Activated CD4-positive, alpha-beta T cell treated with anti-CD3 and anti-CD28 coated beads for 1 hour (primary cell): ENCODE measurements at places on chromosomes 4 and X.

- DNase-seq, result no peak
Measured at GRCh38 chrX:132292793-132293192, 73.5 kb upstream of the RAP2C start.

- DNase-seq, result no peak
Measured at GRCh38 chr4:139017861-139018260, 2.3 kb downstream of the NOCT start.

DNA sequence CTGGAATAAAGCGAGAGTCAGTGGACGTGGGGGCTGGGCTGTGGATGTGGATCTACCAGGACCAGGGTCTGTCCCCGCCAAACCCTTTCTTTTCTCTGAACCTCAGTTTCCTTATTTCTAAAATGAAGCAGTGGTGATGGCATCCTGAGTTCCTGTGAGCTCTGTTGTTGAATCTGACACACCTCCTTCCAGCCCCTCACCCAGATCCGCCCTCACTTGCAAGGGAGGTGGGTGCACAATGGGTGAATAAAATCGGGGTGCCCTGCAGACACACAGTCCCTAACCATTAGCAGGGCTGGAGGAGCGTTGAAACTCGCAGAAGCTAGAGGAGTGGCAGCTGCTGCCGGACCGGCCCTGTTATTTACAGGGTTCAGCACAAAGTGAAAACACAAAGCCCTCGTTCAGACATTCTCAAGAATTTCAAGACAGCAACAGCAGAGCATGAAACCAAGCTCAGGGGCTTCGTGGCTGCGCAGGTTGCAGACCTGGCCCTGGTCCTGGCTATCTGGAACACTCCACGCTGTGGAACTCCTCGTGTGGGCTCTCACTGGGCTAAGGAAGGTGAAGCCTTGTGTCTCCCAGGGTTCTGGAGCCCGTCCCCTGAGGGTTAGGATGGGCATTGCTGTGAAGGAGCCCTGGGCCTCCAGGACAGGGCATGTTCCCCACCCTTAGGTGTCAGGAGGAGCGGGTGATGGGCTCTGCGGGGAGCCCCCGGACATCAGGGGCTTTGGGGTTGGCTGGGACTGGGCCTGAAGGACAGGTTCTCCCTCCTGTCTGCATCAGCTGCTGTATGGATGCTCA is 42.9 kb downstream of the PSAPL1 start:
- DNase-seq, result no peak

GRCh38 chr4:39937683-39938268 is 39.9 kb downstream of the PDS5A start:
- DNase-seq, result no peak

DNA sequence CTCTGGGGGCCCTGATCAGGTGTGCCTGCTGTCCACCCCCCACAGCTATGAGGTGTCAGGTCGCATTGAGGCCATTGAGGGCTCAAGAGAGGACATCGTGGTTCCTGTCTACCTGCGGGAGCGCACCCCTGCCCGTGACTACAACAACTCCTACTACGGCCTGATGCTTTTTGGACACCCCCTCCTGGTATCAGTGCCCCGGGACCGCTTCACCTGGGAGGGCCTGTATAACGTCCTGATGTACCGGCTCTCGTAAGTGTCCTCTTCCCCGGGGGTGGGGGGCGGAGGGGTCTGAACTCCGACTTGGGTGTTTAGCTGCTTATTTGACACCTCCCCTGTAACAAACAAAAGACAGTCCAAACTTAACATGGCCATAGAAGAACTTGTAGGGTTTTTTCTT is 10.5 kb downstream of the USP11 start:
- DNase-seq, result no peak

- no peak for DNase-seq
Measured at GRCh38 chr4:126976850-126977632, 655.7 kb upstream of the INTU start.

DNA sequence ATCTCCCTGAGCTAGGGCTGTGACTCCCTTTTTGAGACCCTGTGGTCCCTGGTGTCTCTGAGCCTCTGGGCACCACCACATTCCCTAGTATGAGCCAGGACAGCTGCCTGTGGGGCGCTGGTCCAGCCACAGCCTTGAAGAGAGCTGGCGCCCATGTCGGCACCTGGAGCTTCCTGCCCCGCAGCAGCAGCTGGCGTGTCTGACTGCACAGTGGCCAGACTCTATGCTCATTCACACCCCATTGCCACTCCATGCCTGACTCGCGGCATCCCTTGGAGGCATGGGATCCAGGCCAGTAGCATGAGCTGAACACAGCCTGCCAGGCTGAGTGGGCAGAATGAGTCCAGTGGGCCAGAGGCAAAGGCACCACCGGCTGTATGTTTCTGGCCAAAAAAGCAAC is 8.3 kb upstream of the SPP1 start:
- no peak for DNase-seq

- DNase-seq, result no peak
Measured at GRCh38 chr4:1417522-1418390, 11.5 kb upstream of the NKX1-1 start.

DNA sequence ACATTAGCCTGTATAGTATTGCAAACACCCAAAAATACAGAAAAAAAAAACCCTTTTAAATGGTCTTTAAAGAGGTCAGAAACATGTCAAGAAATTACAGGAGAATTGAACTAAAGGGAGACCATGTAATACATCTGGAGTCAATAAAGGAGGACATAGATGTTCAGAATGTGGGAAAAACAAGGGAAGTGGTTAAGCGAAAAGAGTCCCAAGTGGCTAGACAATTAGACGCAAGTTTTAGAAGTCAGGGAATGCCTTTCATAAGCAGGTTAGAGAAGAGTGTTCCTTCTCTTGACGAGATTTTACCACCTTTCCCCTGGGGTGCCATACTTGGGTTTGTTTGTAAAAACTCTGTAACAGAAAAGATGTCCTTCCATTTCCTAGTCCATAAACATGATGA is 7.8 kb downstream of the LNX1 start:
- no peak for DNase-seq

DNA sequence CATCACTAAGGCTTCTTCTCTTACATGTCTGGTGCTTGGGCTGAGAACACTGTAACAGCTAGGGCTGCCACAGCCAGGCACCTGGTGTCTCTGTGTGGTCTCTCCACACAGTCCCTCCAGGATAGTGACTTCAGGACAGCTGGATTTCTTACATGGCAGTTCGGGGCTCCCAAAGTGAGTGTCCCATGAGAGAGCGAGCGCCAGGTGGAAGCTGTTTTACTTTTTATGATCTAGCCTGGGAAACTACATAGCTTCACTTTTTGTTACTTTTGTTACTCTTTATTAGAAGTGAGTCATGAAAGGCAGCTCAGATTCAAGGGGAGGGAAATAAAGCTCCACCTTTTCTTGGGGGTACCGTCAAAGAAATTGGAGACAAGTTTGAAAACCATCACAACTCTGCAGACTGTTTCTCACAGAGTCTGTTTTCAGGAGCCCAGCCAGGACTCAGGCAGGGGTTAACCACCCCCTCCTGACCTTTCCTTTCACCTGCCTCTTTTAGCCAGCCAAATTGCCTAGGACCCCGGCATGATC is 373.0 kb downstream of the MID1IP1 start:
- no peak for DNase-seq

DNA sequence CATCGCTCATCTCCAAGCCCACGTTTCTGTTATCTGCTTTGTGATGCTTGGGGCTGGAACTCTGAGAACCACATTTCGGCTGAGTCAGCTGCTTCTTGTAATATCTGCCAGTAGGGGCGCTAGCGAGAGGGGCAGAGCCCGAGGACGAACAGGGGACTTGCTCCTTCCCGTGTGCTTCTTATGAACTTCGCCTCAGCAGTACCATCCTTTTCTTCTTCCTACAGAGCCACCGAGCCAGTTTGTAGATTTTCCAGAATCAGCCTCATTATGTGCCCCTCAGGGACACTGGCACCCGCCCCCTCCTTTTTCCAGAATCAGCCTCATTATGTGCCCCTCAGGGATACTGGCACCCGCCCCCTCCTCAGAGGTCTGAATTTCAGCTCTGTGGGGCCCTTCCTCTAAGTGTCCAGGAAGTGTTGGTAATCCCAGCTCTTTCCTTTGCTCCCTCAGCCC is 441.7 kb upstream of the RASGEF1B start:
- peak; percentile 20 for DNase-seq

- DNase-seq, result no peak
Measured at GRCh38 chrX:2781226-2781571, 29.4 kb downstream of the XG start.

DNA sequence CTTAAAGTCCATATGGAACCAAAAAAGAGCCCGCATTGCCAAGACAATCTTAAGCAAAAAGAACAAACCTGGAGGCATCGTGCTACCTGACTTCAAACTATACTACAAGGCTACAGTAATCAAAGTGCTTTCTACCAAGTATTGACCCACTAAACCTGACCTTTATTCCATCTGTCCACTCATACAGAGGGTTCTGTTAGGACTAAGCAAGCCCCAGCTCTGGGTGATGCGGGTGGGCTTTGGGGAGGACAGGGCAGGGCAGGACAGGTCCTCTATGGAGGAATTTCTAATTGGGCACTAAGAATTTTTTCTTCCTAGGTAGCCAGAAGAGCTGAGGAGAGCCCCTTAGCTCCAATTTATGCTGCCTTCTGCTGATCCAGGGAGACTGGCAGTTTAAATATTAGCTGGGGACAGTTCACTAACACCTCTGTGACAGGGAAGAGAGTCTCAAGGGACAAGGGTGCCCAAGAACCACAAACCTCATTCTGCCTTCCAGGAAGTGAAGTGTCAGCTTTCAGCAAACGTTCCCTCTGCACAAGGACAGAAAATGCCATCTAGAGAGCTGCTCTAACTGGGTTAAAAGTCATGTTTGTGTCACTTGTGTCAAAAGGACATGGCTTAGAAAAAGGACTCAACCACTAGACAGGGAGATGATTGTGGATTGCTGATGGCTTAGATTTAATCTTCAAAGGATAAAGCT is 143.2 kb downstream of the KIT start:
- DNase-seq, result no peak

GRCh38 chr4:93751411-93751810 is 77.1 kb upstream of the ATOH1 start:
- DNase-seq, result no peak

- DNase-seq, result no peak
Measured at GRCh38 chr4:107718351-107718965, 1.6 kb downstream of the PAPSS1 start.

DNA sequence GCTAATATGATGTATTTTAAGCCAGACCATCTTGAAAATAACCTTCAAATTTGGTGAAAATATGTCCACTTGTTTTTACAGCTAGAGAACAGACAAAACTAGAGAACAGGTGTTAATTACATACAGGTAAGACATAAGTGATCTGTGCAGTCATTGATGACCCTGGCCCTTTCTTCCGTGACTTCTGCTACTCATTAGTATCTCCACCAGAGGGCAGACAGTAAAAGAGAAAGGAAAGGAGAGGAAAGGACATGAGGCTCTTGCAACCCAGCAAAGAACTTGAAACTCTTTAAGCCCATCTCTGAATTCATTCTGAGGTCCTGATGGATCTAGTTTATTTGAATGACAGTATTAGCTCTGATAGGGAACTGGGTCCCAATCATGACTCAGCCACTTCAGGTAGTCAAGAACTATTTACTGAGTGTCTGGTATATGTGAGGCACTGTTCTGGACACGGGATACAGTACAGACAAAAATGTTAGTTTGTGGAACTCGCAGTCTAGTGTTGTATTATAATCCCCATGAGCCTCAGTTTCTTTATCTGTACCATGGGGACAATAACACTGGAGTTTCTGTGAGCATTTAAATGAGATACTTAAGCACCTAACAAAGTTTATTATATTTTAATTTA is 121.0 kb upstream of the TEX13D start:
- no peak for DNase-seq

- no peak for DNase-seq
Measured at GRCh38 chr4:157405070-157405469, 184.5 kb downstream of the GRIA2 start.

GRCh38 chr4:153261461-153261860 is 57.2 kb downstream of the TRIM2 start:
- DNase-seq, result no peak

DNA sequence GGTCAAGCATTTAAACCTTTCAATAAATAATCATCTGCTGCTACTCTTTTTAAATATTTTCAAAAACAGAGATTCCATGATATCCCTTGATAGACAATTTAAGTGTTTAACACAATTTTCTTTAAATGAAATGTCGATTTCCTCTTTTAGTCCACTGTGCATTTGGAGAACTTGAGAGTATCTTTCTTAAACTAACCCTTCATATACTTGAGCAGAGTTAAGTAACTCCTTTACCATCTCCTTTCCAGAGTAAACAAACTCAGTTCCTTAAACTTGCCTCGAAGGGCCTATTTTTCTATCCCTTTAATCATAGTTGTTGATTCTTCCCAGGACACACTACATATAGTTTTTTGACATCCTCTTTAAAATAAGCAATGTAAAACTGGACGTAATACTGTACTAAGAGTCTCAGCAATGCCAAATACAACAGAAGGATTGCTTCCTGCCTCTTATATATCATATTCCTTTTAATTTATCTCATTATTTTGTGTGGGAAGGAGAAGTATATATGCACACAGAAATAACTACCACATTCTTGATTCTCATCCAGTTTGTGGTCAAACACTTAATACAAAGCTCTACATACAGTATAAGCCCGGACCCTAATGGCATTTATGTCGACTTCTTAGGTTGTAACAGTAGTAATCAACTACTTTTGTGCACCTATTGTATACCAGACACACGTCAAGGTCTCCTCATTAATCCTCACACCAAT is 22.8 kb downstream of the RAB28 start:
- no peak for DNase-seq

DNA sequence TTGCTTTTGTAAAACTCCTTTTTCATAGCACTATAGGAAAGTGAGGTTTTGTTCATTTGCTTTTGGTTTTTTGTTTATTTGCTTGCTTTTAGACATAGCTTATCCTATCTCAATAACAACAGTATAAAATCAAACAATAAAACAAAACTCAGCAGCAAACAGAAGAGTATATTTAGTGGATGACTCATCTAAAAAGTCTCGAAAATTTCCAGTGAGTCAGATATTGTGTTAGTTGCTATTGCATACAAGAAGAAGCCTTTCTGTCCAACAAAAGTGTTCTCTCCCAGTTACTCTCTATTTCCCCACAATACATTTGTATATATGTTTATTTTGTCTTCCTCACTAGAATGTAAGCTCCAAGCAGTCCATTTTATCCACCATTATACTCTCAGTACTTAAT is 36.0 kb upstream of the NPNT start:
- DNase-seq, result no peak

DNA sequence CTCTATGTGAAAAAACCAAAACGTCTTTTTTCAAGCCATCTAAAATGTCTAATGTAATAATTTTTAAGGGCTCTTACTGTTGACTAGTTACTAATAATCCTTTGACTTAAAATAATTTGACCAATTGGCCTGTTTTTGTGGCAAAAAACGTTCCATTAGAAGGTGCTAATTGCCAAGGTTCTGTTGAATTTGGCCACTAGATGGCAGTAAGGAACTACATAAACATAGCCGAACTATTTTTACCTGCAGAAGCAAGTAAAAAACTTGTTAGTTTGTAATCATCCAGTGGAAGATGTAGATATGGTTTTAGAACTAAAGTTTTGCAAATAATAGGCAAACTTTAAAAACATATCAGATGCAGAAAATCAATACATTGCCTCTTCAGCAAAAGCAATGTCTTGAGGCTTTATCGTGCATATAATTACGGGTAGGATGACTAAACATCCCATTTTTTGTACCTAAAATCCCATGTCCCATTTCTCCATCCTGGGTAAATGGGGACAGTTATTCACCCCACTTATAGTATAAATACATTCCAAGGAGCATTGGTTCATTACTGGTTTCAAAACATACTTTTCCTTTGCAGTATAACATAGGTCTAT is 57.6 kb downstream of the PROM1 start:
- DNase-seq, result no peak
